ENCODE measurements at places on chromosomes 7 and 10. TPM values are rescaled to one million over a fixed set of nuclear protein-coding genes. Genes with fewer than 3 reads are reported as not detected.

GRCh38 chr10:114749014-114749413 lies 72.6 kb upstream of the FHIP2A start:
- peak overlapping the region; percentile 89 for H3K27ac ChIP-seq
- no peak for DNase-seq
- H3K4me3 ChIP-seq, result peak overlapping the region; percentile 19
- peaks cover 83% of the 10 kb centered on the region for H3K4me1 ChIP-seq
- H3K36me3 ChIP-seq, result no peaks in the 10 kb centered on the region
- no peaks in the 10 kb centered on the region for H3K27me3 ChIP-seq

Gene CPED1
- total RNA-seq, result 33.8 TPM

Gene PRF1
- total RNA-seq, result 2.6 TPM

Gene PRR15
- not detected for total RNA-seq

Gene DRGX
- not detected for total RNA-seq

- peaks cover 26% of the 10 kb centered on the region for H3K27me3 ChIP-seq
- H3K4me3 ChIP-seq, result no peak overlapping the region
- H3K27ac ChIP-seq, result no peak overlapping the region
- no peaks in the 10 kb centered on the region for H3K36me3 ChIP-seq
- DNase-seq, result no peak
- H3K4me1 ChIP-seq, result peaks cover 4% of the 10 kb centered on the region
Observed at GRCh38 chr10:132281915-132282666, 25.7 kb downstream of the STK32C start.
